ENCODE measurements at places on chromosomes 6 and 20.

GRCh38 chr20:63617876-63618265, 9.0 kb downstream of the GMEB2 start:
- peaks cover 11% of the 10 kb centered on the region for H3K36me3 ChIP-seq
- no peak overlapping the region for H3K27ac ChIP-seq
- no peak overlapping the region for H3K4me3 ChIP-seq
- H3K27me3 ChIP-seq: no peaks in the 10 kb centered on the region
- peaks cover 18% of the 10 kb centered on the region for H3K4me1 ChIP-seq
- DNase-seq: no peak

DNA sequence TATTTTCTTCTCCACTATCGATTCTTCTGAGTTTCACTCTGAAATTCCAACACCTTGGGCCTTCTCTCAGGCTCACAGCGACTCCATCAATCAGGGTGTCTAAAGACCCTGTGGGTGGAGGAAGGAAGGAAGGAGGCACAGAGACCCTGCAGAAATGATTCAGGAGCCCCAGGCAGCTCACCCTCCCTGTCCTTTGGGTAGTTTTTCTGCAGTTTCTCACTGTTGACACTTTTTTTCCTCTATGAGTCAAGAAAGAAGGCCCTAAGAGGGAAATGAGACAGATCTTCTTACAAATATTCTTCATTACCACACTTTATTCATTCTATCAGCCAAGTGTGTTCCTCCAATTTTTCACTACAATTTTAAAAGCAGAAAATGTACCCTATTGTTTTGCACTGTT, 34.2 kb upstream of the TBXT start:
- H3K27me3 ChIP-seq: no peaks in the 10 kb centered on the region
- H3K36me3 ChIP-seq: no peaks in the 10 kb centered on the region
- DNase-seq: no peak
- H3K4me1 ChIP-seq: peaks cover 11% of the 10 kb centered on the region

DNA sequence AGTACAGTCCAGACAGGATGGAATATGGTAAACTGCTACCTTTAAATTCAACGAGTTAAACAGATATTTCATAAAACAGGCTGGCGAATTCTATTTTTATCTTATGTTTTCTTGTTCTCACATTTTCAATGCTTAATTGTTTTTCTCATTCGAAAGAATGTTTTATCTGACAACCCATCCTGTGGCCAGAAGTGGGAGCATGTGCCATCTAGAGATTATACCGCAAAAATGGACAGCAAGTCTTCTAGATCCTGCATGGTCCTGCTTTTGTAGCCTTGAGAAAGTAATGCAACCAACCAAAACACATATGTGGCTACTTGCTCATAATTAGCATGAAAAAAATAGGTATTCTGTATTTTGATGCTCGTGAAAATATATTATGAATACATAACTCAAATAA, 30.7 kb downstream of the TUBB2B start:
- H3K4me3 ChIP-seq: no peak overlapping the region
- H3K27me3 ChIP-seq: no peaks in the 10 kb centered on the region
- no peaks in the 10 kb centered on the region for H3K36me3 ChIP-seq

GRCh38 chr6:134436281-134436815, 118.4 kb upstream of the SGK1 start:
- H3K27me3 ChIP-seq: no peaks in the 10 kb centered on the region
- DNase-seq: no peak
- no peak overlapping the region for H3K27ac ChIP-seq
- H3K4me1 ChIP-seq: no peaks in the 10 kb centered on the region

- no peaks in the 10 kb centered on the region for H3K4me1 ChIP-seq
- no peaks in the 10 kb centered on the region for H3K27me3 ChIP-seq
- no peak for DNase-seq
- H3K4me3 ChIP-seq: no peak overlapping the region
- no peaks in the 10 kb centered on the region for H3K36me3 ChIP-seq
Observed at GRCh38 chr6:113640051-113640450, 217.1 kb upstream of the MARCKS start.

DNA sequence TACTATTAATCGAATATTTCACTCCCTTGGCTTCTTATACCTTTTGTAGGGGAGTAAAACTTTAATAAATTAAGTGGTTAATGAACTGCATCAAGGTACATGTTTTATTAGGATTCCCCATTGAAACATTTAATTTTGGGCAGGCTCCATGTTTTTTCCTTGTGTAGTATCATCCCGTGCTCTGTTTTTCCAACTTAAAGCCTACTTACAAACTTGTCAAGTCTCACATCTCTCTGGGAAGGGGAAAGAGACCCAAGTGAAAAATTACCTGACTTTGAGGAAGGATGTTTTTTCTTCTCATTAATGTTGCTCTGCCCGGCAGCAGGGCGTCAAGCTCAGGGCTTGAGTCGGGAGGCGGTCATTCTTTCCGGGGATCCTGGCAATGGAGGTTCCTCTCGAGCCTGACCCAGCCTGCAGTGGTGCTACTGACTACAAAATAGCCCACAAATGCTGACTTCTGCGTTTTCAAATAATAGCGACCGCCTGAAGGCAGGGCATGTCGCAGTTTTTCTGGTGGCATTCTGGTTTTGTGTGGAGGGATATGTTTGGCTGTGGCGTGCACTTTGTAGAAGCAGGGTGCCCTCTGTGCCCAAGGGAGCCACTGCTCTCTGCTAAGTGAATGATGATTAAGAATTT, 2.4 kb downstream of the DSP start:
- H3K36me3 ChIP-seq: no peaks in the 10 kb centered on the region
- no peak overlapping the region for H3K27ac ChIP-seq
- no peak overlapping the region for H3K4me3 ChIP-seq
- no peak for DNase-seq
- H3K27me3 ChIP-seq: peaks cover 88% of the 10 kb centered on the region

- H3K36me3 ChIP-seq: no peaks in the 10 kb centered on the region
- no peaks in the 10 kb centered on the region for H3K4me1 ChIP-seq
- no peak overlapping the region for H3K4me3 ChIP-seq
- H3K27me3 ChIP-seq: no peaks in the 10 kb centered on the region
- no peak overlapping the region for H3K27ac ChIP-seq
Observed at GRCh38 chr6:40315060-40315459, 272.1 kb downstream of the LRFN2 start.

DNA sequence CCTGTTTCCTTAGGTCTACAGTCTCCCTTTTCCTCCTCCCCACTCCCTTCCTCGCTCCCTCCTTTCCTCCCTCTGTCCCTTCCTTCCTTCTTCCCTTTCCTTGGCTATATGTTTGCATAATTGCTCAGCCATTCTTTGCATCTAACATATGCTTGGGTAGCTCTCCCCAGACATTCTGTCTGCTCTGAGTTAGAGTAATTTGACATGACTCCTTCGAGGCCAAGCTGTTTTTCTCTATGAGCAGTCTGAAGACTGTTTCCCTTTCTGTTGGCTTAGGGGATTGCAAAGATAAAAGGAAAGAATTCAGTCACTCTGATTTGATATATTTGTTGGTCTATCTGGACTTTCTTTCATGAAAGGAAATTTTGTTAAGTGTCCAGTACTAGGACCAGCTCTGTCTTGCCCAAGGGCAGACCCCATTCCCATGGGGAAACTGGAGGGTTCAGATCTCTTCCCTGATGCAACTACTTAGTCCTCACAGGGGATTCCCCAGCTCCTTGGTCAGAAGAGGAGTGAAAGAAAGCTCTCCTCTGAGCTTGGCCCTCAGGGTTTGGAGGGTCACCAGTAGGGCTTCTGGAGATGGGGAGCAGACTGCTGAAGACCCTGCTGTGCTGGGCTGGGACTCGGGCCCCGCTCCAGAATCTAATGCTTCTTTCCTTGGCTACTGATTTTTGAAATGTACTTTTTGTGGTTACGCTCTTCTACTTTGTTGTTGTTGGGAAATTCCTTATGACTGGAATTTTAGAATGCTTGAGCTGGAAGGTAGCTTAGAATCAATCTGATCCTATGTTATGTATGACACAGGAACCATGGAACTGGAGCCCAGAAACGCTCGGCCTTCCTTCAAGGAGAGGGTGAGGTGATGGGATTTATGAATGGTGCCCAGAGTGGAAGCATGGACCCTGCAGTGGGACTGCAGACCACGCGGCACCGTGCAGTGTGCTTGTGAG, 63.7 kb upstream of the SLC22A23 start:
- no peak overlapping the region for H3K4me3 ChIP-seq
- no peak for DNase-seq
- no peaks in the 10 kb centered on the region for H3K36me3 ChIP-seq
- peaks cover 5% of the 10 kb centered on the region for H3K4me1 ChIP-seq
- peaks cover 6% of the 10 kb centered on the region for H3K27me3 ChIP-seq

- H3K4me3 ChIP-seq: no peak overlapping the region
- no peak for DNase-seq
- peaks cover 99% of the 10 kb centered on the region for H3K4me1 ChIP-seq
Observed at GRCh38 chr20:58901488-58902402, 49.2 kb downstream of the GNAS start.

DNA sequence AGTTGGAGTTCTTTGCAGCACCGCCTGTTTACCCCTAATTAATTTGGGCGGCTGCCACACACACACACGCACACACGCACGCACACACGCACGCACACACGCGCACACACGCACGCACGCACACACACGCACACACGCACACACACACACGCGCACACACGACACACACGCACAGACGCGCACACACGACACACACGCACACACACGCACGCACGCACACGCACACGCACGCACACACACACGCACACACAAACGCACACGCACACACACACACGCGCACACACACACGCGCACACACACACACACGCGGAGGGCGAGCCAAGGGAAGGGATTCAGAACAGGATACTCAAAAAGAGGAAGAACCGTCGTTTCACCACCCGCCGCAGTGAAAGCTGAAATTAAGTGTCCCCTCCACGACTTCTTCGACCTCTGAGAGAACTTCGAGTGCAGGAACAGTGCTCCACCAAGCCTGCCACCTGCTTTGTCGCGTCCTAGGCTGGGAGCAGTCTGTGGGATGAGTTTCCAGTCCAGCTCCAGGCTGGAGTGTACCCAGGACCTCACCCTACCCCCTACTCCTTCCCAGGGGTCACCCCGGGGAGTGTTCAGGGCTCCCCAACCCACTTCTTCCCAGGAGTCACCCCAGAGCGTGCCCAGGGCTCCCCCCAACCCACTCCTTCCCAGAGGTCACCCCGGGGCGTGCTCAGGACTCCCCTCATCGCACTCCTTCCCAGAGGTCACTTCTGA, 1.1 kb downstream of the RNASET2 start:
- H3K4me3 ChIP-seq: peak overlapping the region; percentile 87
- peak overlapping the region; percentile 90 for H3K27ac ChIP-seq
- H3K36me3 ChIP-seq: no peaks in the 10 kb centered on the region
- H3K4me1 ChIP-seq: peaks cover 27% of the 10 kb centered on the region

DNA sequence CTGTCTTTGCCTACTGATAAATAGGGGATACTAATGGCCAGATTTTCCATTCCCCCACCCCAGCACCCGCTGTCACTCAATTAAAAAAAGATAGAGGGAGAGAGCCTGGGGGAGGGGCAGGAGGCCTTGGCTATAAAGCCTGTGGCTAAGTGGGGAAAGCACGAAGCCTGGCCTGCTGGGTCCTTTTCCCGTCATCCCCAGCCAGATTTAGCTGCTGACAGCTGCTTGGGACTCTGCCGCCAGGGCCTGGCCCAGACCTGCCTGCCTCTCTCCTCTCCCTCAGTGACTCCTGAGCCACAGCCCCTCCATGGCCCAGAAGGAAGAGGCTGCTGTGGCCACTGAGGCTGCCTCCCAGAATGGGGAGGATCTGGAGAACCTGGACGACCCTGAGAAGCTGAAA, at the start of gene APOBEC2:
TSS of gene APOBEC2 (plus strand) at position 162 of the 400 bp plus-strand sequence. CDS start at position 308, 146 bp downstream.
- H3K27me3 ChIP-seq: no peaks in the 10 kb centered on the region
- no peaks in the 10 kb centered on the region for H3K4me1 ChIP-seq
- DNase-seq: no peak
- H3K4me3 ChIP-seq: no peak within 1 kb of the TSS
- no peaks in the 10 kb centered on the region for H3K36me3 ChIP-seq

- no peak overlapping the region for H3K27ac ChIP-seq
- H3K4me3 ChIP-seq: no peak overlapping the region
- DNase-seq: no peak
- no peaks in the 10 kb centered on the region for H3K4me1 ChIP-seq
- no peaks in the 10 kb centered on the region for H3K36me3 ChIP-seq
- no peaks in the 10 kb centered on the region for H3K27me3 ChIP-seq
Observed at GRCh38 chr6:64477391-64477790, 841.8 kb downstream of the PHF3 start.

GRCh38 chr6:81906709-81907204, 154.3 kb upstream of the TENT5A start:
- H3K27me3 ChIP-seq: no peaks in the 10 kb centered on the region
- H3K4me1 ChIP-seq: no peaks in the 10 kb centered on the region
- H3K4me3 ChIP-seq: no peak overlapping the region
- no peak overlapping the region for H3K27ac ChIP-seq
- no peaks in the 10 kb centered on the region for H3K36me3 ChIP-seq

- peaks cover 13% of the 10 kb centered on the region for H3K4me1 ChIP-seq
Observed at GRCh38 chr6:44257025-44257752, at the start of gene SLC35B2. Gene SLC35B2 (minus strand): TSS chr6:44257528. CDS start chr6:44257410, 118 bp downstream.

DNA sequence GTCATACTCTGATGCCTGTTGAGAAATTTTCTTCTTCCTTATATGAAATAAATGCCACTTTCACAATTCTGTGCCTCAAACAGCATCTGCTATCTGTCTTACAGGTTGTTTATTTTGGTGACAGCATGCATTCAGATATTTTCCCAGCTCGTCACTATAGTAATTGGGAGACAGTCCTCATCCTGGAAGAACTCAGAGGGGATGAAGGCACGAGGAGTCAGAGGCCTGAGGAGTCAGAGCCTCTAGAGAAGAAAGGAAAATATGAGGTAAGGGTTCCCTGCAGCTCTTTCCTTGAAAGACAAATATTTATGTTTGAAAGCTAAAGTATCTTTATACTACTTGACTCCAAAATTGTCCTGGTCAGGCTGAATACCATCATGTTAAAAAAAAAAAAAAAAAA, 15.8 kb downstream of the TSPYL4 start:
- peaks cover 10% of the 10 kb centered on the region for H3K36me3 ChIP-seq
- DNase-seq: no peak
- H3K4me1 ChIP-seq: no peaks in the 10 kb centered on the region
- H3K27ac ChIP-seq: no peak overlapping the region
- no peaks in the 10 kb centered on the region for H3K27me3 ChIP-seq

DNA sequence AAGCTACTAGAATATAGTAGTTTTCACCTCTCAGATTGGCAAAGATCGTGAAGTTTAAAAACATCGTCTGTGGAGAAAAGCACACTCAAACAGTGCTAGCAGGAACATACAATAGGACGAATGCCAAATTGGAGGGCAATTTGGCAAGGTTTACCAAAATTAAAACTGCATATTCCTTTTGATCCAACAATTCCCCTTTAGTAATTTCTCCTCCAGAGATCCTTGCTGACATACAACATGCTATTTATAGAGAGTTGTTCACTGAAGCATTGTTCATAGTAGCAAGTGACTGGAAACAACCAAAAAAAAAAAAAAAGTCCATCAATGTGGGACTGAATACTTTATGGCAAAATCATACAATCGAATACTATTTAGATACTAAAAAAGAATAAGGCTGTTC, 202.2 kb downstream of the ATXN1 start:
- no peaks in the 10 kb centered on the region for H3K27me3 ChIP-seq
- no peak for DNase-seq
- H3K27ac ChIP-seq: peak overlapping the region; percentile 38
- no peaks in the 10 kb centered on the region for H3K36me3 ChIP-seq
- no peak overlapping the region for H3K4me3 ChIP-seq

GRCh38 chr20:23029324-23029723, 5.8 kb upstream of the SSTR4 start:
- no peak for DNase-seq
- H3K27ac ChIP-seq: no peak overlapping the region
- no peaks in the 10 kb centered on the region for H3K36me3 ChIP-seq
- H3K27me3 ChIP-seq: no peaks in the 10 kb centered on the region

- H3K36me3 ChIP-seq: no peaks in the 10 kb centered on the region
- H3K4me1 ChIP-seq: no peaks in the 10 kb centered on the region
Observed at GRCh38 chr6:44858998-44859397, 469.1 kb upstream of the RUNX2 start.

Measured in tibial nerve (tissue), 4 donors.